ENCODE measurements at places on chromosomes 7 and 10.

GRCh38 chr10:22825841-22826240 is 102.0 kb upstream of the ARMC3 start:
- DNase-seq: no peak

- DNase-seq: no peak
These were observed 41.3 kb upstream of the INHBA start for GRCh38 chr7:41744161-41744560.

GRCh38 chr7:123372368-123372767 is 162.0 kb downstream of the IQUB start:
- no peak for DNase-seq

- DNase-seq: no peak
These were observed 90.4 kb downstream of the COBL start for GRCh38 chr7:51226063-51226755.

DNA sequence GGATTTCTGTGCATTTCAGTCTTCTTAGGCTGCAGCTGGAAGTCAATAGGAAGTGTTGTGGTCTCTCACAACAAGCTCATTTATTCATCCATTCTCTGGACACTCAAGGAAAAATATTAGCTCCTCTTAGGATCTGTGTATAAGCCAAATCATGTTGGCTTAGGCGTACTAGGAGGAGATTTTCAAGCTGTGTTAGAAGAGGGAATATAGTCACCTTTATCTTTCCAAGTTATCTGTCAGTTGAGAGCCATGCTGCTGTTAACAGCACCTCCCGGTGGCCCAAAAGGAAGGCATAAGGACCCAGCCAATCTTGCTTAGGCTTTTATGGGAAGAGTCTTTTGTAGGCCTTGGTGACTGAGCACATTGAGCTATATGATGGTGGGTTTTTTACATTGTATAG is 220.0 kb downstream of the LRMDA start:
- no peak for DNase-seq

DNA sequence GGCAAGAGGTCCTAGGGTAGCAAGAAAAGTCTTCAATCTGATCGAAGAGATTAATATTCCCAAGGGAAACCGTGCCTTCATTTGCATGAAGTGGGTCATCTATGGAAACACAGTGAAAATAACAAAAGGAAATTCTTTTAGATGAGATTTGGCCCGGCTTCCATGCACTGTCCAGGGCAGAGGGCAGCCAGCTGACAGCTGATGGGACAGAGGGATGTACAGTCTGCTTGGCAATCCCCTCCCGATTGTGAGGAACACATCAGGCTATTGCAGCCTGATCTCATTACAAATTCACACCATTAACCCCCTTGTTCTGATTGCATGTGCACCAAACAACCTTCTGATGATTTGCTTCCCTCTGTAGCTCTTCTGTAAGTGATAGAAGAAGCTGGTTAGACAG is 105.3 kb downstream of the FRMD4A start:
- DNase-seq: no peak

GRCh38 chr7:304574-305409 is 14.8 kb downstream of the FOXL3 start:
- no peak for DNase-seq

- DNase-seq: no peak
These were observed 341.9 kb downstream of the LRMDA start for GRCh38 chr10:75773231-75773780.

DNA sequence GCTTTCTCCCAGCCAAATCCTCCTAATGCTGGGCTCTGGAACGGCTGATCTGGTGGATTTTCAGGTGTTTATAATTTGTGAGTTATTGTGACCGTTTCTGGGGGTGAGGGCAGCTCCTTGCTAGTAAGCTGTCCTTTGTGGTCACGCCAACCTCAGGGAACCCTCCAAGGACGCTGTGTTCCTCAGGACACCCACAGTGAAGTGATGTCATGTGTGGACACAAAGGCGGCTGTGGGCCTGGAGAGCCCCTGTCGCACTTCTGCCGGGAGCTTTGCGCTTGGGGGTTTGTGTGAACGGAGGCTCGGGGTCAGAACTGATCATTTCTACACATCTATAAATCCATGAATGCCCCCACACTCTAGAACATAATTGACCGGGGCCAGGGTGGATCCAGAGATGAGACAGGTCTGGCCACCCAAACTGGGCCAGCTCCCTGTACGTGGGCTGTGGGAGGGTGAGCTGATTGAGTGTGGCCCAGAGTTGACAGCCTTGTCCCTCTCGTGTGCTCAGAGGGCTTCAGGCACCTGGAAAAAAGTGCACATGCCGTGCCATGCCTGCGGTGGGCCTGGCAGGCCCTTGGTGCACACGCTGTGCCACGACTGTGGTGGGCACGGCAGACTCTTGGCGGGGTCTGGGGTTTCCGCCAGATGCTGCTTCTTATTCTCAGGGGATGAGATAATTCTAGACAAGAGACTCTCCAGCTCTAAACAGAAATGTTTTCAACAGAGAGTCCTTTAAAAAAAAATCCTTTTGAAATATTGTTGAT is 130.2 kb downstream of the VIPR2 start:
- no peak for DNase-seq

- DNase-seq: no peak
These were observed 246.1 kb downstream of the KLF6 start for GRCh38 chr10:3538656-3539531.

- no peak for DNase-seq
These were observed 1.9 kb upstream of the PGAM2 start for GRCh38 chr7:44067064-44067951.

DNA sequence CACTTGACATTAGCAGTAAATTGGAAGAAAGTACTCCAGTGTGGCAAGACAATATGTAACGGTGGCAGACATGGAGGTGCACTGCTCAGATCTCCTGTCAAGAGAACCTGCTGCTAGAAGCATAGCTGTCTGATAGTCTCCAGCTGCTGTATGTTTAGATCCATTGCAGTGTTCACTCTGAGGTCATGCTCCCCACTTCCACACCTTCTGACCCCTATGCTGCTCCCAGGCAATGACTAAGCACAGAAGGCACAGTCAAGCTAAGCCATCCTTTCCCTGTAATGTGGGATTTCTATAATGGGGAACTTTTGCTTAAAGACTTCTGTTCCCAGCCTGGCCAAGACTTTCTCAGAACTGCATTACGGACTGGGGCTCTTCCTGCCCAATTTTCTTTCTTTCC is 315.8 kb downstream of the HPSE2 start:
- DNase-seq: no peak

GRCh38 chr10:89164080-89164479 is 43.0 kb downstream of the CH25H start:
- DNase-seq: no peak

DNA sequence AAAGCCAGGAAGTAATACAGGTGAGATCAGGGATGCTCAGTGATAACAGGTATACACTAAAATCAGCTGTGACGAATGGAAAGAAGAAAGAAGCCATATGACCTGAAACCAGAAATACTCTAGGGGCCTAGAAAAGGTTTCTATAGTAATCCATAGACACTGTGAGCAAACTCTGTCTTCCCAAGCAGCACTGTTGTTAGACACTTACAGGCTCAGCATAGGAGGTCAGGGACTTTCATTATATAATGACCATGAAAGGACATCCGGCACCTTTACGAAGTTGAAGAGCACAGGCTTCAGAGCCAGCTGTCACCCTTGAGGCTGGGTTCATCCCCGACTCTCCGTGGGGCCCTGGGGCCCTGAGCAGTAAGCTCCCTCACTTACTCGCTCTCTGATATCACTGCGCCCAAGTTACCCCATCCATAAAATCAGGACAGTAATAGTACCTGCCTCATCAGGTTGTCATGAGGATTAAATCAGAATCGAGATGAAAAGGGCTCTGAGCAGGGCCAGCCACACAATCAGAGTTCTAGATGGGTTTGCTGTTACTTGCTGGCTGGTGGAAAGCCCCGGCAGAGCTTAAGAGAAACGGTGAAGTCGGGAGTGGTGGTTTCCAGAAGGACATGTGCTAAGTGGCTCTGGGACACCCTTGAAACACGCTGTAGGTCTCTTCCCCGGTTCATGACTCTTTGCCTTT is 79.5 kb downstream of the ITIH5 start:
- no peak for DNase-seq

- DNase-seq: no peak
These were observed 797.2 kb downstream of the TNS3 start for GRCh38 chr7:46784732-46785131.

DNA sequence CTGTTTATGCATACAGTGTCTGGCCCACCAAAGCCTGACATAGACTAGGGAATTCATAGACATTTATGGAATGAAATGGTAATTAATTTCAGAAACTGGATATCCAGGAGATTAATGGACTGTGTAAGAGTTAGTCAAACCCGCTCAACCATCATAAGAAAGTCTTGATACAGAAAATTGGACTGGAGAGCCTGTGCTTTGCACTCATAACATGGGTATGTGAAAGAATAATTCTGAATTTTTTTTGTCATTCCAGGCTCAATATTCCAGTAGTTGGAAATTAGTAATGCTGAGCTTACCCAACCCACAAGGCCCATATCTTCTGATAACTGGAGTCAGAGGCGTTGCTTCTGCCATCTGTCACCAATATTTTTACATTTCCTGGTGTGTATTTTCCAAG is 799.7 kb upstream of the IGFBP3 start:
- DNase-seq: no peak

DNA sequence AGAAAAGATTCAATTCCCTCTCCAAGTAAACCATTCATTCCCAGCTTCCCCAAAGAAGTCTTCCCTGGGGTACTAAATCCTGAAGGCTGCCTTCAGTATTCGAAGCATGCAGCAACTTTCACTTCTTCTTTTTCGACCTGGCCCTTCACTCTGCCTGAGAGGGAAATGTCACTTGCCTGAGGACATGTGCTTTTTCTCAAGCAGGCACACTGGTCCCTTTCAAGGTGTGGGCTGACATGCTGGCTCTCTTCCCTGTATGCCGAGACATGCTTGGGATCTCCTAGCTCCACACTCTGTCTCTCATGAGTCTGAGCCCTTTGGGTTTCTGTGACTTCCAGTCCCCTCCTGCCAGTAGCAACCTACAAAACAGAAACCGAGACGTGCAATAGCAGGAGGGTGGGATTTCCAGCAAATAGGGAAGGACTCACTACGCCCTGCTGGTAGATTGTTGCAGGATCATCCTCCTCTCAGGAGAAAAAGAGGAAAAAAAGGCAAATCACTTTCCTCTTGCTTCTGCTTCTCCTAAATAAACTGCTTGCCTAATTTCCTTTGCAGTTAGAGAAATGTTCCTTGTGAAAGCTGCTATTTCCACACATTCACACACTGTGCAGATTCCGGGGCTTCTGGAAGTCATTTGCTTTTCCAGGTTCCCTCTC is 33.5 kb downstream of the FIGNL1 start:
- DNase-seq: no peak

- no peak for DNase-seq
These were observed 1.6 kb upstream of the PILRA start for GRCh38 chr7:100371561-100372171.

- no peak for DNase-seq
These were observed 4.8 kb upstream of the CEP55 start for GRCh38 chr10:93491602-93492121.

DNA sequence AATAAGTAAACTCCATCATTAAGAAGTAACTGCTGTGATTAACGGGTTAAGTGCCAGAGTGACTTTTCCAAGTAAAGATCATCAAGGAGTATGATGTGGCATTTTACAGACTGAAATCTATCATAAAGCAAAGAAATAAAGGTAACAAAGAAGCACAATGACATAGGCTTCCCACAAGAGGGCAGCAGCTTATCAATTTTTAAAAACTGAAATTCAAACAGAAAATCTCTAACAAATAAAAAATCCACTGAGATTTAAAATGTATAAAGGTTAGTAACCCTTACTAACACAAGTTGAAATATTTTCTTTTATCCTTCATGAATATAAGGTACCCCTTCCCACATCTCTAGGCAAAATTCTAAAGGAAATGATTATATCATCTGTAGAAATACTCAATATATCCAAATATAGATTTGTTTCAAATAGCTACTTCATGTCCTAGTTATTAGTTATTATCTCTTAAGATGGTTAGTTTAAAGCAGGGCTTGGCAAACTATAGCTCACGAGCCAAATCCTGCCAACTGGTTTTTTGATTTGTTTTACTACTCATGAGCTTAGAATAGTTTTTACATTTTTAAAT is 29.2 kb downstream of the FAM3C start:
- DNase-seq: no peak

GRCh38 chr7:30304177-30304884 is 19.9 kb downstream of the ZNRF2 start:
- DNase-seq: no peak

GRCh38 chr7:116024826-116025809 is 5.4 kb downstream of the TFEC start:
- no peak for DNase-seq

DNA sequence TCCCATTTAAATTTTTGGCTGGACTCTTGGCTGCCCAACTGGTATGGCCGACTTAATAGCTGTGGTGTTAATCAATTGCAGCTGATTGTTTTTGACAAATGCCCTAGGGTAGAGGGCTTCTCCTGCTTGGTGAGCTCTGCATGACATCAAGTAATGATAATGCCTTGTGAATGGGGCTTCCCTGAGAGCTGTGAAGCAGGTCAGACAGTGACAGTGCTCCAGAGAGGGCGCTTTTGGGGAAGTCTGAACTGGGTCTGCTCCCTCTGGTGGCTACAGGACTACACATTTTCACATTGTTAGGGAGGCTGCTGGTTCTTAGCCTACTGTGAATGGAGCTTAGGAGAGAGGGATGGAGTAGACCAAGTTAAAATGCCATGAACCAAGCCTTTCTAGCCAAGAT is 98.8 kb downstream of the SDK1 start:
- no peak for DNase-seq

- no peak for DNase-seq
These were observed 199.3 kb upstream of the MDFIC start for GRCh38 chr7:114722562-114722961.

DNA sequence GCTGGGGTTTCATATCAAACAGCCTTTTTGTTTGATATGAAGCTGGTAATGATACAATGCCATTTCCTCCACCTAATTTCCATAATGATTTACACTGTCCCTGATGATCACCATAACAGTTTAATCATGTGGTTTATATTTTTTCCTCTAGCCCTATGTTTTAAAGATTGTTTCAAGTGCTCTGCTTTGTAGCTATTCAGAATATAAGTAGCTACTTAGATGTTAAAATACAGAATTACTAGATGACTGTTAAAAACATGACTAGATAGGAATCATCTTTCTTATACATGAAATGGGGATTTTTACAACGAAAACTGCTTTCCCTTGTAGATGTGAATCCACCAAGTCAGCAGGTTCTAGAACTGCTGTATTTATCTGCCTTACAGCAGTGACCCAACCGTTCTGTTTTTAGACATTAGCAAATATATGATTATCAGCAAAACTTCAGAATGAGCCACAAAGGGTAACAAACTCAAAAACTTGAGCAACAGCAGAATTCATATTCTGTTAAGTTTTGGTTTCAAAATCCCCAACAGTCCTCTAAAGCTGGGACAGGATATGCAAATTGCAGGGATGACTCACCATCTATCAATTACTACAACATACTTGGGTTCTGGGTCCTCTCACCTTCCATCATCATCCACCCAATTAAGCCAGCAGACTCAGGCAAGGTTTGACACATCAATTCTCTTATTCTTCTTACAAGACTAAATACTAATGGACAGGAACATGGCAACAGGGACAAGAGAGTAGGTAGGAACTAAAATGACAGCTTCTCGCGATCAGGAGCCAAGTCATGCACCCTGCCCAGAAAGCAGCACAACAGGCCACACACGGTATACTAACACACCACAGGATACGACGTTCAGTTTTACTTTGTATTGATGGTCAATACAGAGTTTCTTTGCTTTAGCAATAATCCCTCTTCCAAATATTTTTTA is 83.9 kb downstream of the PIP4K2A start:
- peak; percentile 42 for DNase-seq

Measured in activated naive CD4-positive, alpha-beta T cell treated with anti-CD3 and anti-CD28 coated beads, Interleukin-2, amount 50 U/mL, for 16 hours (primary cell).